ENCODE measurements at places on chromosomes 4 and X.
A peak's percentile ranks its signal among the peaks of the same experiment; 100 is the strongest.

GRCh38 chr4:150176547-150176946 lies 98.3 kb downstream of the DCLK2 start:
- no peak for DNase-seq

GRCh38 chr4:100566396-100566795 lies 48.6 kb upstream of the EMCN start:
- DNase-seq = no peak

GRCh38 chr4:156217236-156217635 lies 263.6 kb upstream of the CTSO start:
- DNase-seq = no peak

DNA sequence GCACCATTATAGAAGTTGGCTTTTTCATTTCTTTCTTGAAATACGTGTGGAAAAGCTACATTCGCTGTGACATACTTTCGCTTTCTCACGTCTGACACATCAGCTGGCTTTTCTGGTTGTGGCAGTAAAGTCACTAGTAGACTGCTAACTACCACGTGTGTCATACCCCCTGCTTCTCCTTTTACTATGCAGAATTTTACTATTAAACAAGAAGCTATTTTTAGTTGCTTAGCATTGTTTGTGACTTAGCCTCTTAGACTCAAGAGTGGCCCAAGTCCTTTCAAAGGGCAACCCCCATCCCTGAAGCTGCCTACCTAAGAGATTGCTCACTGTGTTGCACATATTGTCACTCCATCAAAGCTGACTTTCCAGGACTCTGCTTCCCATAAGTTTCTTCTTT lies 2.1 kb upstream of the IL2 start:
- DNase-seq = peak; percentile 4

GRCh38 chrX:70336767-70337166 lies 46.9 kb downstream of the KIF4A start:
- DNase-seq = no peak

DNA sequence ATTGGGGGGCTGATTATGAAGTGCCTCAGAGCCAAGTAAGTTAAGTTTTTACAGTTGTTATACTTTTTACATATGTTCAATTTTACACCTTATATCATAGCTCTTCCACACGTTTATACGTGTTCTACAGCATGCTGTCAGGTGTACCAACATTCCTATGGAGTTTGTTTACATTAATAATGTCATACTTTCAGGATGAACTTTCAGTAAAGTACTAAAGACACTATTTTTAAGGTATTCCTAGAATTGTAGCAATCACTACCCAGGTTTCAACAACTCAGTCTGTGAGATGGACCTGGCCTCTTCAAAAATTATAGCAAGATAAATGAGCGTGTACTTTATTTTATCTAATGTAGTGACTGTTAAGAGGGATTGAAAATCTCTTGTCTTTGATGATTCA lies 92.6 kb downstream of the PTPN13 start:
- no peak for DNase-seq

DNA sequence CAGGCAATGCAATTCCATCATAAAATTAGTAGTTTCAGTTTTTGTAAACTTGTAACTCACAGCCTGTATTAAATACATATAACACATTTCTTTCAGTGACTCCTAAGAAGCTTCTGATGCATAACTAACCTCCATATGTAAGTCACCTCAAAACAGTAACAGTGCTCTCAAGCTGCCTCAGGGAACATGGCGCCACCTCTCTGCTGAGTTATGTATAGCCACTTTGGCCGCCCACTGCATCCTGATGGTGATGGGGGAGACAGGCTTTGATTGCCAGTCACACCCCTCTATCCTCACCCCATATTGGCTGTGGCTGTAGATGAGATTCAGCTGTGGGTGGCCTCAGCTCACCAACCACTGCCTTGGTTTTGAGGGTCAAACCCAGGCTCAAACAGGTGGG lies 54.3 kb downstream of the LRBA start:
- DNase-seq = peak; percentile 3

- DNase-seq = no peak
Observed at GRCh38 chr4:1207603-1208265, 35.4 kb upstream of the SPON2 start.

GRCh38 chr4:147325571-147325981 lies 155.3 kb upstream of the EDNRA start:
- no peak for DNase-seq

DNA sequence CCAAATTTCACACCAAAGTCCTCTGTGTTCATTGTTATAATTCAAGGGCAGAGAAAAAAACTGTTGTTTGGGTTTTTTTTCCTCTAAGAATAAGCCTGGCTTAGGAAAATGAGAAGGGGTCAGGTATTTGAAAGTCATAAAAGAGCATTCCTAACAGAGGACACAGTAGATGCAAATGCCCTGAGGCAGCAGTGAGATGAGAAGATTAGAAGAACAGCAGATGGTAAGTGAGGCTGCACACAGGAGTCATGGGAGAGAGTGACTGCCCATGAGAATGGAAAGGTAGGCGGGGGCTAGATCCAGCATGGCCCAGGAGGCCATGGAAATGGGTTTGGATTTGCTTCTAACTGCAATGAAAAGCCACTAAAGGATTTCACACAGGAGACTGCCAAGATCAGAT lies 107.5 kb upstream of the RBPJ start:
- DNase-seq = no peak

GRCh38 chr4:39526765-39527295 lies 409 bp downstream of the UGDH start:
- DNase-seq = peak; percentile 1

DNA sequence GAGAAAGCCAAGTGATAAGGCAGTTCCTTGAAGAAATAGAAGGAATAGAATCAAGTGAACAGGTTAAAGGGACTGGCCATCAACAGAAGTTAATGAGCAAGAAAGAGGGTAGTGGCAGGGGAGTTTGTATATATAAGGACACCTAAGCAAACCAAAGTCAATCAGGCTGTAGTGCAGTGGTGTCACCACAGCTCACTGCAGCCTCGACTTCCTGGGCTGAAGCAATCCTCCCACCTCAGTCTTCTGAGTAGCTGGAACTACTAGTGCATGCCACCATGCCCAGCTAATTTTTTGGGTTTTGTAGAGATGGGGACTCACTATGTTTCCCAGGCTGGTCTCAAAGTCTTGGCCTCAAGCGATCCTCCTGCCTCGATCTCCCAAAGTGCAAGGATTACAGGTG lies 15.9 kb downstream of the ACOT9 start:
- no peak for DNase-seq

- no peak for DNase-seq
Observed at GRCh38 chrX:42459735-42460134, 318.2 kb downstream of the PPP1R2C start.

DNA sequence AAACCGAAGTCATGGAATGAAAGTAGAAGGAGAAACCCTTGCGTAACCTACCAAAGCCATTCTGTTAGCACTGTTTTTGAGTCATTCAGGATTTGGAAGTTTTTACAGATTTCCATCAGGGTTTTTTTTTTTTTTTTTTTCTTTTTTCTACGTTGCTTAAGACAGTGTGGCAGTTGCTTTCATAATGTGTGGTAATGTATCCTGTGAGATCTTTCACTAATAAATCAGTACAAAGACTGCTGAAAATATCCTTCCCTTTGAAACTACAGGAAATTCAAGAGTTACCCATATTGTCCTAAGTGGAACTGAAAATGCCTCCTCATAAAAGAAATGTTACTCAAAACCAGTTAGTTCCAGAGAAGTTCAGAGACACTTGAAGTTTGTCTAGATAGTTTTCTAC lies 137.8 kb downstream of the RAPGEF2 start:
- DNase-seq = no peak

DNA sequence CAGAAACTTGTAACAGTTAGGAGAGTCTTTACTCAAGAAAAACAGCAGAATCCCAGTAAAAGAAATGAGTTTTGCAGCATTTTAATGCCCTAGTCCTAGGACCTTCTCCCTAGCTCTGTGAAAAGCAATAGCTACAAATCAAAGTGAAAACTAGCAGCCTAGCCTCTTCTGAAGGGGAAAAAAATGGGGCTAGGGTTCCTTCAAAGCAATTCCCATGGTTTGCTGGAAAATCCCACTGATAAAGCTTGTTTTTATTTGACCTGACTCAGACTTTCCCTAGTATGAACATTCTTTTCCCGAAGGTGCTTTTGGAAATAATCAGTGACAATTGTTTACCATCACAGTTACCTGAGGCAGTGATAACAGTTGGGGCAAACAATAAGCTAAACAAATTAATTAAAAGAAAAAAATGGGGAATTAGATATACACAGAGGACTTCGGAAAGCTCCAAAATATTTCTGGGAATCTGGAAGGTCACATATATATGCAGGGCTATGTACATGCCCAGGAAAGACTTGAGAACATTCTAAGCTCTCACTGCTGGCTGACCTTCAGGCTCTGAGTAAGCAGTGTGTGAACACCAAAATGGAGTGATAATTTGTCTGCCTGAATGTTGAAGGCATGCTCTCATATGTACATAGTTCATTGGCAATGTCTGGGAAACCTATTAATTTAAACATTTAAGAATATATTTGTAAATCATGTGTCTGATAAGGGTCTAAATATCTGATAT lies 285.9 kb downstream of the KCTD8 start:
- no peak for DNase-seq

- no peak for DNase-seq
Observed at GRCh38 chrX:128365492-128365891, 313.3 kb upstream of the ACTRT1 start.

DNA sequence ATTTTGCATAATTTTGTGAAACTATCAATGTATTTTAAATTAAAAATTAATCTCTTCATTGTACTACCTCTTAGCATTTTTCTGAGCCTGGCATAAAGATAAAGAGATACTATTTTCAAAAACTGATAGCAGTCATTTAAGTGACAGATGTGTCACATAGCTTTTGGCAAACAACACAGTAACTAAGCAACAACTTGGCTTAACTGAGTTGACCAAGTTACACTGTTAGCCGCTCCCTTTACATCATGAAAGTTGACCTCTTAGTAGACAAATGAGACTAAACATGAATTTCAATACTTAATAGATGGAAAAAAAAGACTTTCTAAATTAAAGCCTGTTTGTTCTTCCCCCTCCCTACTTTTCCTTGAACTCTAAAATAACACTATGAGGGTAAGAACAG lies 62.0 kb downstream of the ATP8A1 start:
- DNase-seq = no peak

DNA sequence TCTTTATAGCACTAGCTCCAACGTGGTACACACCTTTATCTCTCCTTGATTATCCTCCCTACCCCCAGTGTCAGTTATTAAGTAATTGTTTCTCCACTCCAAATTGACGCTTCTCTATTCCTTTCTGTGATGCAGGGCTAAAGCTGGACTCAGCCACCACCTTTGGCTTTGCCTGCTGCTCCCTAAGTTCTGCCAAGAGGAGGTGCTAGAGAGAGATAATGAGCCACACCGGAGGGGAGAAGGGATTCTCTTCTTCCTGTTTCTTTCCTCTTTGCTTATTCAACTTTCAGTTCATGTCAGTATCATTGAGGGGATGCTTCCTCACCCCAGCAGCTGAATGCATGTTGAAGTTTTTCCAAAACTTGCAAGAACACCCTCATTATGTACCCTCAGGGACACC lies 176.5 kb downstream of the GBA3 start:
- DNase-seq = no peak

GRCh38 chr4:184891816-184892397 lies 66.1 kb upstream of the ACSL1 start:
- DNase-seq = no peak

- DNase-seq = no peak
Observed at GRCh38 chr4:39635023-39635422, 3.6 kb downstream of the SMIM14 start.

- DNase-seq = no peak
Observed at GRCh38 chr4:76722838-76723237, 175.1 kb downstream of the SOWAHB start.

GRCh38 chrX:40383360-40383759 lies 197.4 kb upstream of the ATP6AP2 start:
- DNase-seq = no peak
